ENCODE measurements at places on chromosomes 2 and 18.
A peak's percentile ranks its signal among the peaks of the same experiment; 100 is the strongest.

DNA sequence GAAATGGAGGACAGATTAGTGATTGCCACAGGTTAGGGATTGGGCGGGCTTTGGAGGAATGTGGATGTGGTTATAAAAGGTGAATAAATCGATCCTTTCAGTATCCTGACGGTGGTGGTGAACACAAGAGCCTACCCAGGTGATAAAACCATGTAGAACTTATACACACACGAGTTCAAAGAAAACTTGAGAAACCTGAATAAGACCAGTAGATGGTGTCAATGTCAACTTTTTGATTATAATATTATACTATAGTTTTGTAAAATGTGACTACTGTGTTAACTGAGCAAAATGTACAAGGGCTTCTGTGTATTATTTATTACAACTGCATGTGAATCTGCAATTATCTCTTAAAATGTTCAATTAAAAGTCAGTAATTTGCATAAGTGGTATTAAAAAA is 136.3 kb downstream of the ERBB4 start:
- DNase-seq = no peak

- no peak for DNase-seq
These were observed 29.6 kb upstream of the FAM117B start for GRCh38 chr2:202605174-202605573.

DNA sequence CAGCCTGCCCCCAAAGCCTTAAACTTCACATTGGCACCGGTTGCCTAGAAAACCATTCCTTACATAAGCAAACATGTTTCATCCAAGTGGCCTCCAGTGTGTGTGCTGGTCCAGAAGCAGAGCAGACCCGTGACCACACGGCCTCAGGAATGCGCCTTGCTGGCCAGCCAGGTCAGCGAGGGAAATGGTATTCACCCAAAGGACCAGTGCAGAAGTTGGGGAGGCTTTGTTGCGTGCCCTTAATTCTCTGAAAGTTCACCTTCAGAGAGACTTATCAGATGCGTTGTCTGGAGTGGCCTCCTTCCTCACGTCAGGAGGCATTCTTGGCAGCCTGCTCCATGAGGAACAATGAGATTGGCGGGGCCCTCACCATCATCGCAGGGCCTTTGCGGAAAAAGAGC is 25.9 kb downstream of the NRP2 start:
- DNase-seq = no peak

- DNase-seq = no peak
These were observed 124.6 kb upstream of the CD302 start for GRCh38 chr2:159922563-159922962.

- no peak for DNase-seq
These were observed 7.0 kb upstream of the DRC1 start for GRCh38 chr2:26394694-26395093.

GRCh38 chr2:122341007-122341406 is 585.6 kb downstream of the TSN start:
- no peak for DNase-seq

DNA sequence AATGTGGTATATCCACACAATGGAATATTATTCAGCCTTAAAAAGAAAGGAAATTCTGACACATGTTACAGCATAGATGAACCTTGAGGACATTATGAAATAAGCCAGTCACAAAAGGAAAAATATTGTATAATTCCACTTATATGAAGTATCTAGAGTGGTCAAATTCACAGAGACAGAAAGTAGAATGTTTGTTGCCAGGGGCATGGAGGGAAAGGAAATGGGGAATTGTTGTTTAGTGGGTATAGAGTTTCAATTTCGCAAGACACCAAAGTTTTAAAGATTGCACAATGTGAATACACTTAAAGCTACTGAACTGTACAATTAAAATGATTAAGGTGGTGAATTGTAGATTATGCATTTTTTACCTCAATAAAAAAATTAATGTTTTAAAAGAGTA is 92.9 kb downstream of the TXNL1 start:
- no peak for DNase-seq

- DNase-seq = no peak
These were observed 19.7 kb upstream of the ARHGAP25 start for GRCh38 chr2:68714866-68715265.

DNA sequence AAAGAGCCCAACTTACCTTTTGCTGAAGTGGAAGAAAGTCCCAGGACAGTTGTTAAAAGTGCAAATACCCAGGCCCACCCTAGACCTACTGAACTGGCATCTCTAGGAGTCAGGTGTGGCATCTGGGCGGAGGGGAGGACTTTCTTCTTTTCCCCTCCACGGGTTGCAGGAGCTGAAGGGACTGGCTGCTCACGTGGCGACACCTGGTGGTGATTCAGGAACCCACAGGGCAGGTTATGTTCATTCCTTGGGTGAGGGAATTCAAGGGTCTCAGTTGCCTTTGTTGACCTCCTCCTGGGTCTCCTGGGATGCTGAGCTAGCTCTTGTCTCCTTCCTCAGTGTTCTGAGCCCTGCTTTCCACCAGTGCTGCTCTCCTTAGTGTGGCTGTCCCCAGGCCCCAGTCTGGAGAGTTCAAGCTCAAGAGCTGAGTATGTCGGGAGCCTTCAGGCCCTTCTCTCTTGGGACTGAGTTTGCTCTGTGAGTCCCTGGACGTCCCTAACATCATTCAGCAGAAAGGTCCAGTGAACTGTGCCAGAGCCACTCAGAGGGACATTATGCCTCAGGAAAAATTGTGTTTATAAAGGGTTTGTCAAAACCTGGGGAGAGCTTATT is 56.9 kb downstream of the DYSF start:
- DNase-seq = no peak

DNA sequence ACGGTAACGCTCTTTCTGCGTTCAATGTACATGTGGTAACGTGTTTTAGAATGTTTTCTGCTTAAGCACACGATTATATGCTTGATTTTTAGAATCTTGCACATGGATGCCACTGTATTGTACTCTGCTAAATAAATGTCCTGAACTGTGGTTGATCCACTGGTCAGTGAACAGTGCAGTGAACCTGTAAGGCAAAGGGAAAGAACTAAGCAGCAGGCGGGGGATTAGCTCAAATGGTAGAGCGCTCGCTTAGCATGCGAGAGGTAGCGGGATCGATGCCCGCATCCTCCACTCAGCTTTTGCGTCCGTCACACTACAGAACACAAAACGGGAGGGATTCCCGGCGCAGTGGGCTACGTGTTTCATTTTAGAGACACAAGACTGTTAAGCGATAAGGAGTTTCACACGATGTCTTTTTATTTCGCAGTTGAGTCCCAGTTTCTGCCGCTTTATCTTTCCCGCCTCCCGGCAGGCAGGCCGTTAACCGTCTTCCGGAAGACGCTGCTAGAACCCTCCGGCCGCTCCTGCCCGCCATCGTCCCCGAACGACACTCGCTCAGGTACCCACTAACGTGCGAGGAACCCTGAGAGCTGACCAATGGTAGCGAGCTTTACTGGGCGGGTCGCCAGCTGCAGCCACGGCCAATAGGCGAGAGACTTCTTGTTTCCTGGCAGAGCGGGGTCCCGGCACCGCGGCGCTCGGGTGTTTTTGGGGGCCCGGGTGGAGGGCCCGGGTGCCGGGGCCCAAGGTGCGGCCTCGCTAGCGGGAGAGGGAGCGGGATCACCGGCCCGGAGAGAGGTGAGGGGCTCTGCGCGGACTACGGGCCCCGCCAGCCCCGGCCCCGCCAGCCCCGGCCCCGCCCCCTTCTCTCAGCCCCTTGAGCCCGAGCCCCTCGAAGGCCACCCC is at the start of gene AGBL5:
AGBL5 (plus strand) TSS at position 673 of the 906 bp plus-strand sequence. CDS start 1,291 bp downstream, outside the sequence.
- peak; percentile 9 for DNase-seq

DNA sequence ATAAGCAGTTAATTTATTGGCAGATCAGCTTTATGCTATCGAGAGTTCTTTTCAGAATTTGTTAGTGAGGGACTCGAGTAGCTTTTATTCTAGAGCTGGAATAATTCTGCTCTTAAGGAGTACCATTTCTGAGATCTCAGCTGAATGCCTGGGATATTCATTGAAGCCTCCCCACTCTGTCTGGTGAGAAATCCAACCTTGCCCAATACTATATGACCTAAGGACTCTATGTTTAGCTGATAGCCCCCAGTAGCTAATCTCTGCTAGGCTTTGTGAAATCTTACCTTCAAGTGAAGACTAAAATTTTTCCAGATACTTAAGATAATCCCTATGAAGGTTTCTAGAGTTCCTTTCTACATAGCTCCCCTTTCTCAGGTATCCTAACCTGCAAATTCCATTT is 261.4 kb downstream of the SETBP1 start:
- DNase-seq = no peak

- DNase-seq = no peak
These were observed 37.6 kb downstream of the PPP1R1C start for GRCh38 chr2:182023235-182023634.

GRCh38 chr2:192888109-192888508 is 693.4 kb upstream of the TMEFF2 start:
- DNase-seq = no peak

Measured in cortex of kidney (tissue), 1 donor.